ENCODE measurements at places on chromosomes 1 and 21.
A peak's percentile ranks its signal among the peaks of the same experiment; 100 is the strongest.

DNA sequence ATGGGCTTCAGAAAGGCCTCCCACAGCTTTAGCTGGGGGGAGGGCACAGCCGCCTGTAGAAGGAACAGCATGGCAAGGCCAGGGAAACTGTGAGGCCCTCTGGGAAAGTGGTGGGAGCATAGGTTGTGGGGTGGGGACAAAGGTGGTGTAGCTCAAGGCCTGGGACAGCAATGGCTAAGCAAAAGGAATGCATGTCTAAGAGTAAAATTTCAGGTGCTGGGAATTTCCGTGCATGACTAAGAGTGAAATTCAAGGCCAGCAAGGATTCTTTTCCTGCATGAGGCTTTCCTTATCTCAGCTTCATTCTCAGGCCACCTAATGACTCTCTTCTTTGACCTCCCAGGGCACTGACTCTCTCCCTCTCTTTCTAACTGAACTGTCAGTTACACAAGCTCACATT is 86.5 kb upstream of the WNT4 start:
- DNase-seq = no peak

GRCh38 chr1:152044386-152044785 is 7.6 kb upstream of the S100A11 start:
- no peak for DNase-seq

DNA sequence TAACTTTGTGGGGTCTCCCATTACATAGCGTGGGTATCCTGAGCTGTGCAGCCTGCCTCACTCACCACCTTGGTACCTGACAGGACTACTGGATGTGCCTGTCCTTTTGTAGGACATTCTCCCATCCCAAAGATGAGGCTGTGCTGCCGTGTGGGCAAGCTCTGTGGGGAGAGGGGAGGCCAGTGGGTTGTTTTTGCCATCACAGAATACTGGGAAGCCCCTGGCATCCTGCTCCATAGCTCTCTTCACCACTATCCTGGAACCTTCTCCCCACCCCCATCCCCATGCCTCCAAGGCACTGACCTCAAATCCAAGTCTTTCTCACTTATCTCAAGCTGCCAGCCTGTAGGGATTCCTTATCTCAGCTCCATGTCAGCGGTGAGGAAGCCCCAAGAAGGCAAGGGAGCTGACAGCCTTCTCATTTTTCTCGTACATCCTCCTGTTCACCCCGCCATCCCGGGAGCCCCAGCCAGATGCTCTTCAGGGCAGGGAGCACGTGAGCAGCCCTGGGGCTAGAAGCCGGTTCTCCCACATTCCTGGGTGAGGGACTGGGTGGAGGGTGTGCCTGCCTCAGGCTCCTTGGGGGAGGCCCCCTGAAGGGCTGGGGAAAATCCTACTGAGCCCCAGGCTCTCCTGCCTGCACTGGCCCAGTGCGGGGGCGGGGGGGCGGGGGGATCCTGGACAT is 2.4 kb upstream of the ELF3 start:
- peak; percentile 83 for DNase-seq

GRCh38 chr1:169921080-169921479 is 27.4 kb upstream of the SCYL3 start:
- DNase-seq = no peak

DNA sequence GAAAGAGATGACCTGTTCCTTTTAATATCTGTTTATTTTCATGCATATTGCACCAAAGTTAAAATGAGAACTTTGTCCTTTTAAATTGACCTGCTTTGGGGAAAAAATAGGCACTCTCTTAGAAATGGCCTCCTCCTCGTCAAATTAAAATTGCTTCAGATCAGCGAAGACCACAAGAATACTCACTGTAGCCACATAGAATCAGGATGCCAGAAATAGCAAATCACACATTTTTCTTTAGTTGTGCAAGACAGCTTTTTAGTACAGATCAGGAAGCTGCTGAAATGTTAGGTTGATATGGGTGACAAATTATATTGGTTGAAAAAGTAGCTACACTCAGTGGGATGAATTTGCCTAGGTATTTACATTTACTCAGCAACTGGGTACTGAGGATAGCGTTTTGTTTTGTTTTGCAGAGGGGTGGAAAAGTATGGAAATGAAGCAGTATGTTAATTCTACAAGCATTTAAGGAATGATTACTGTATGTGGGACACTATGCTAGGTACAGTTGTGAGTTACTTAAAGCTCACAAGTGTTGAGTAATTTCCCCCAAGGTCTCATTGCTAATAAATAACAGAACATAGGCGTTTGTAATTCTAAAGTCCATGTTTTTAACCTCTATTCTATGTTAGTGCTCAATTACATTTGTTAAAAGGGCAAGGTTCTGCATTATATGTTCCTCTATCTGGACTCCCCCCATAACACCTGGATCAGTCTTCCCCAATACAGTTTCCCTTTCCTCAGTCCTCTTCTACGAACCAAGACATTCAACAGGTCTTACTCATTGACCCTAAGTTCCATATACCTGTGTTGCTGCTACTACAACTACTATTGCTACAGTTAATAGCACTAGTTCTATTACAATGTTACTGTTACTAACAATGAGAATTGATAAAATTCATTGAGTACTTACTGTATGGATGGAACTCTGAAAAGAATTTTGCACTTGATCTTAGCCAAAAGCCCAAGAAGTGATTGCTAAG is 99.4 kb upstream of the S1PR1 start:
- no peak for DNase-seq

- no peak for DNase-seq
Observed at GRCh38 chr21:21232320-21232719, 234.1 kb downstream of the NCAM2 start.

- DNase-seq = peak; percentile 50
Observed at GRCh38 chr1:162878000-162878596, 17.1 kb upstream of the CCDC190 start.

DNA sequence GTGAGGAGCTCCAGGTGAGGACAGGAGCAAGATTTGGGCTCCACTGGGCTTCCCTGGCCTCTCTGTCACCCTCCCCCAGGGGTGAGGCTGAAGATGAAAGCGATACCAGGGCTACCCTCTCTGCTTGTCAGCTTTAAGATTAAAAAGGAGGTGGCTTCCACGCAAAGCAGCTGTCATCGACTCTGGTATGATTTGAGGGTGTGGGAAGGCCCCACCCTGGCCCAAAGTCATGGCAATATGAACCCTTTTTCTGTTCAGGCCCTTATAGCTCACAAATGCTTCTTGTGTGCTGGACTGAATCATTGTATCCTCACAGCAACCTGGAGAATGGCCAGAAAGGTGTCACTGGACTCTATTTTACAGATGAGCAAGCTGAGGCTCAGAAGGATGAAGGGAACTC is 41.6 kb downstream of the NUAK2 start:
- no peak for DNase-seq

GRCh38 chr1:55702064-55702463 is 486.9 kb upstream of the USP24 start:
- DNase-seq = no peak

- no peak for DNase-seq
Observed at GRCh38 chr1:241163363-241163762, 193.6 kb downstream of the RGS7 start.

DNA sequence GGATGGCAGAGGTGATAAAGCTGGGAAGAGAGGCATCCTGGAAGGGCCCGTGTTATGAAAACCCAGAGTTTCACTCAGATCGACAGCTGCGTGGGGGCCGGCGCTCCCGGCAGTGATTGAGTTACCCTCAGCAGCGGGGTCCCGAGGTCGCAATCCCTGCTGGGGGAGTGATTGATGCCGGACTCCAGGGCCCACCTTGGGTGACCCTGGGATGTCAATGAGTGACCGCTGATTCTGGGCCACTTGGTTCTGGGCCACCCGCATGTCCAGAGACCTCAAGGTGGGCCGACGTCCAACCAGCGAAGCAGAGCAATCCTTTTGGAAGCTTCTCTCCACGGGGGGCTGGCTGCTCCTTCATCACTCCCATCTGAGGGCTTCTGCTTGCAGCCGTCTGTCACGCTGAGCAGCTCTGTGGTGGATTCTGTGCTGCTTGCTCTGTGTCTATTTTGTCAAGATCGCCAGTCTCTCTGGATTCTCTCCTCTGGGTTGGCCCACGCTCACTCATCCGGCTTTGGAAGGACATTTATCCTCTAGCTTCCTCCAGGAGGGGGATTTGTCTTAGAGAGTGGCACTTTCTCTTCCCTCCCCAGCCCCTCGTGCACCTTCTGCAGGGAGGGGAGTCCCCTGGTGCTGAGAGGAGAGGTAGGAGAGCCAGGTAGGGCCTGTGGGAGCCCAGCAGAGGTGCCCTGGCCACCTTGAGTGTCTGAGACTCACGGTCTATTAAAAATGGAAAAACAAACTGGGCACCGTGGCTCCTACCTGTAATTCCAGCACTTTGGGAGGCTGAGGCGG is 110.9 kb upstream of the C1orf174 start:
- no peak for DNase-seq

DNA sequence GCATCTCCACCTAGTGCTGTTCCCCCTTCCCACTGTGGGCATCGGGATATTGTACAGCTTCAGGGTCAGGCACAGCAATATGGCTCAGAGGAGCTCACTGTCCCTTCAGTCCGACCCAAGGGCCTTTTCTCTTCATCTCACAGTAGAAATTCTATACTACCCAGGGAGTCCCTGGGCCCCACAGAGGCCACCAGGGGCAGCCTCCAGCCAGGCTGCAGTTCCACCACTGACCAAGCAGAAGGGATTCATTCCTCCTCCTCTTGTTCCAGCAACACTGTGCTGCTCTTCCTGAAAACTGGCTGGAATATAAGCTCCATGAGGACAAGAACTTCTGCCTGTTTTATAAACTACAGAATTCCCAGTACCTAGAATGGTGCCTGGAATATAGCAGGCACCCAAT is 70.5 kb downstream of the CD34 start:
- no peak for DNase-seq

DNA sequence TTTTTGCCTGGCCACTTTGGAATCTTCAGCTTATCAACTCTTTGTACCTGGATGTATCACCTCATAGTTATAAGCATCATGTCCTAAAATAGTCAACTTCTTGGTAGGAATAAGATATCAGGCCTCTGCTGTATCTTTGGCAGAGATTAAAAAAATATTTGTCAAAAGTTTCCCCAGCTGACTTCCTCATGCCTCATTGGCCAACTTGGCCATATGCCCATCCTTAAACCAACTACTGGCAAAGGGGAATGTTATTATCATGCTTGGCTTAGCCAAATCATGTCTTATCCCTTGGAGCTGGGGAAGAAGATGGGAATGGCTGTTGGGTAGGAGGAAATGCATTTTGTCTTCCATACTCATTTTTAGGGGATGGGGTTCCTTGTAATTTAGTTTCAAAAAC is 23.4 kb downstream of the NFASC start:
- DNase-seq = no peak

- DNase-seq = no peak
Observed at GRCh38 chr1:167611983-167612382, 18.0 kb upstream of the RCSD1 start.

DNA sequence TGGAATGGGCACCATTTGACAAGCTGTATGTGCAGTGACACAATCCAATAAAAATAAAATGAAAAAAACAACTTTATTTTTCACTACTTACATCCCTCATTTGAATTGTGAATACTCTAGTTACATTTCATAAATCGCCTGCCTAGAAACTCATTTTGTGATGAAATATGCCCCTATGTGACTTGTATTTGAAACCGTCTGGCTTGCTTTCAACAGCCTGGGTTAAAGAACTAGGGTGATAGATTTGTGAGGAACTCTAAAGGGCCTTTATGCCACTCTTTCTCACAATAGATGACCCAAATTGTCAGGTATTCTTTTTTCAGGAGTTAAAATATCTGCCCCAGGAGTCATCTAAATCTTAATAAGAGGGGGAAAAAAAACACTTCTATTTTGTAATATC is 137.9 kb downstream of the DAB1 start:
- DNase-seq = no peak

DNA sequence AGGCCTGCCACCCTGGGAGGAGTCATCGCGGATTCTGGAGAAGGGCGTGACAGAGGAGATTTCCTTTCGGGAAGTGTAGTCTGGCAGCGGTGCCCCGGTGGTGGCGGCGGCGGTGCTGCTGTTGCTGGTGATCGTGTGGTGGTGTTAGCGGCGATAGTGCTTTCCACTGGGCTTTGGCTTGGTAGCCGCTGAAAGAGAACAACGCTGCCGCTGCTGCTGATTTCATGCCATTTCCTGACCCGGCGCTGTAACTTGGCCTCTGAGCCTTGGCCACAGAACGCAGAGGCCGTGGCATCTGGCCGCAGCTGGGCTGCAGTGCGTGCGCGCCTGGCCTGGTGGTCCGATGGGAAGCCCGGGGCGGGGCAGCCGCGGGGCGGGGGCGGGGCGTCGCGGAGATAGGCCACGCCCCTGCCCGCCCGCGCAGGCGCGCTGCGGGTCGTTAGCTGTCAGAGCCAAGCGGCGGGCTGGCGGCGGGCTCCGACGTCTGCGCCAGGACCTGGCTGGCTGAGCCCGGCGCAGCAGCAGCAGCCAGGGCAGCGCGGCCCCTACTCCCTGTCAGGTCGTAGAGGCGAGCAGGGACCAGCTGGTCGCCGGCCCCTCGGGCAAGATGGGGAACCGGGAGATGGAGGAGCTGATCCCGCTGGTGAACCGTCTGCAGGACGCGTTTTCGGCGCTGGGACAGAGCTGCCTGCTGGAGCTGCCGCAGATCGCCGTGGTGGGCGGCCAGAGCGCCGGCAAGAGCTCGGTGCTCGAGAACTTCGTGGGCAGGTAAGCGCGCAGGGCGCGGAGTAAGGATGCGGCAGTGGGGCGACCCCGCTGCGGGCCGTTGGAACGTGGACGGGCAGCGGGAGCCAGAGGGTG is at the start of gene DNM3:
Gene DNM3, plus strand, starts transcription at position 449 of the 861 bp plus-strand sequence. Its CDS starts 159 bp downstream, at position 608.
- peak; percentile 82 for DNase-seq

DNA sequence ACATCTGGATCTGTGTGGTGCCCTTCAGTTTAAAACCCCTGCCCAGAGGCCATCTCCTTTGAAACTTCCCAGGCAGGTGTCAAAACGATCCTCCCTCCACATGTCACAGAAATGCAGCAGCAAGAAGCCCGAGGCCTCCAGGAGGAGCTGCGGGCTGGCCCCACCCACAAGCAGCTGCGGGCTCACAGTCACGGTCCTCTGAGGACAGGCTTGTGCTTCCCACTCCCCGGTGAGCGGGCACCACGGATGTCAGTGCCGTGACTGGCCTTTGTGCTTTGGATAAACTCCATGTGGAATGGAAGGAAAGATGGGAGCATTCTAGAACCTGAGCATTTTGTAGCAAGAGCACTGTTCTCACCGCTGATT is 65.8 kb downstream of the SIK1 start:
- DNase-seq = peak; percentile 44

- no peak for DNase-seq
Observed at GRCh38 chr1:109620401-109620791, 759 bp downstream of the AMPD2 start.

DNA sequence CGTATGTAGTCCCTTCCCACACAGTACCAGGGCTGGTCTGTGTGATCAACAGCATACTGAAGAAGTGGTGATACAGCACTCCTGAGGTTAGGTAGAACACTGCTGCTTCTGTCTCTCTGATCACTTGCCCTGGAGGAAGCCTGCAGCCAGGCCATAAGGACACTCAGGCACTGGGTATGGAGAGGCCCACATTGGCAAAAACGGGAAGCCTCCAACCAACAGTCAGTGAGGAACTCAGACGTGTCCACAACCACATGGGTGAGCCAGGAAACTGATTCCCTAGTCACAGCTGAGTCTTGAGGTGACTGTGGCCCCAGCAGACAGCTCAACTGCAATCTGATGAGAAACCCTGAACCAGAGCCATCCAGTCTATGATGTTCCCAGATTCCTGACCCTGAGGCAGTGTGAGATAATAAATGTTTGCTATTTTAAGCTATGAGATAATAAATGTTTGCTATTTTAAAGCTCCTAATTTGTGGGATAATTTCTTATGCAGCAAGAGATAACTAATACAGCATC is 62.5 kb downstream of the COQ8A start:
- DNase-seq = no peak

- DNase-seq = peak; percentile 87
Observed at GRCh38 chr1:184854036-184854435, 99.4 kb upstream of the EDEM3 start.
